NCI-H526 treated with DMSO at 0.1 percent for 48 hours (cell line): ENCODE measurements at places on chromosomes 4 and X.

DNA sequence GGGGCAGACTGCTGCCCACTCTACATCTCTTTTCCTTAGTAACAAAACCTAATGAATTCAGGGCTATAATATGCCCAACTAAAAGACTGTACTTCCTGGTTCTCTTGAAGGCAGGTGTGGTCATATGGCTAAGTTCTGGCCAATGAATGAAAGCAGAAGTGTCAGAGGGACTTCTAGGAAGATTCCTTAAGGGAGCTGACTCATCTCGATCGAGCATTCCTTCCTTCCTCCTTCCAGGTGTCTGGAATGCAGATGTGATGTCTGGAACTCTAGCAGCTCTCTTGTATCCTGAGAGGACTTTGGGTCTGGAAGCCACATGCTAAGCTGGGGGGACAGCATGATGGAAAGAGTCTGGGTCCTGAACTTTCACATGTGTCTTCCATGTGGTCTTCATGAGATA lies 116.2 kb upstream of the STX18 start:
- no peak for DNase-seq

- DNase-seq: no peak
Measured at GRCh38 chr4:95469617-95470016, 79.2 kb downstream of the UNC5C start.

DNA sequence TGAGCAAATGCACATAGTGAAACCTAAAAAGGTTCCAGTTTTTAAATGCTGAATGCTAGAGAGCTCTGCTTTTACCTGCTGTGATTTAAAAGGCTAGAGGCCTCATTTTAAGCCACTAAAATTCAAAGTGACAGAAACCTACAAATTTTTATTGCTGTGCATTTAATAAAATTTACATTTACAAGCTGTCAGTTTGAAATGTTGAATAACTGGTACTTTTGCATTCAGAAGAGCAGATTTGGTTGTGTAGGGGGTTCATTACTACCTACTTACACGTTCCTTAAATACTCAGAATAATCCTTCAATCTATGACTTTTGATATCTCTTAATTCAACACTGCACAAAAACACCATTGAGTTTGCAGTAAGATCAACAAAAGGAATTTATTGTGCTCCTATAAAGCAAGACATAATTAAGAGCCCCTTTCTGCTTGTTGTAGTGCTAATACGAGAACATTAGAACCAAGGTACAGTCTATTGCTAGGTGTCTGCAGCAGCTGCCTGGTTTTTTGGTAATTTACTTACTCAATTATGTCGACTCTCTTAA lies 27.9 kb downstream of the NKX3-2 start:
- no peak for DNase-seq

DNA sequence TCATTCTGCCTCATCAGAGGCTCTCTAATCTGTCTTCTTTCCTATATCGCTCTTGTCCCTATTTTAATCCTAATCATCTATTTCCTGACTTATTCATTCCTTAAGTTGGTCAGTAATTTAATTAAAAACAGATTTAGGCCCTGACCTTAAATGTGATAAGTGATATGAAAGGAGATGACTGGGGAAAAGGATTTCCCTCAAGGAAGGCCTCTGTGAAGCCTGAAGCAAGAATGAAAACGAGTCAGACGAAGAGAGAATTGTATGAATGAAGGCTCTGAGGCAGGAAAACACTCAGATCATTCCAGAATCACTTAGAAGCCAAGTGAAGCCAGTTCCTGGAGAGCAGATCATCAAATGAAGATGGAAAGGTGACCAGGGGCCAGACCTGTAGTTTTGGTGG lies 22.1 kb downstream of the PKD2 start:
- no peak for DNase-seq

- DNase-seq: no peak
Measured at GRCh38 chr4:76252271-76252653, 741 bp downstream of the FAM47E start.

- no peak for DNase-seq
Measured at GRCh38 chr4:13534344-13535063, 9.8 kb downstream of the NKX3-2 start.

DNA sequence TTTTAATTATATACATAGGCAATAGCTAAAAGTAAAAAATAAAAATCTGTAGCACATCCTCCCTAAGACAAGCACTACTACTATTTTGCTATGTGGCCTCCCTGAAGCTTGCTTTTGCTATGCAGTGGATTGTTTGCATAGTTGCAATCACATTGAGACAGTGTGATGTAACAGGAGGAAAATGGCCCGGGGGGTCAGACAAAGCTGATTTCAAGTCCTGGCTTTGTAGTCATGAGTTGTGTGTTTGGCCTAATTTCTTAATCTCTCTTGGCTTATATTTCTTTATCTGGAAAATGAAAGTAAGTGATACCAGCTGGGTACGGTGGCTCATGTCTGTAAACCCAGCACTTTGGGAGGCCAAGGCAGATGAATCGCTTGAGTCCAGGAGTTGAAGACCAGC lies 166.6 kb downstream of the LHFPL1 start:
- no peak for DNase-seq

DNA sequence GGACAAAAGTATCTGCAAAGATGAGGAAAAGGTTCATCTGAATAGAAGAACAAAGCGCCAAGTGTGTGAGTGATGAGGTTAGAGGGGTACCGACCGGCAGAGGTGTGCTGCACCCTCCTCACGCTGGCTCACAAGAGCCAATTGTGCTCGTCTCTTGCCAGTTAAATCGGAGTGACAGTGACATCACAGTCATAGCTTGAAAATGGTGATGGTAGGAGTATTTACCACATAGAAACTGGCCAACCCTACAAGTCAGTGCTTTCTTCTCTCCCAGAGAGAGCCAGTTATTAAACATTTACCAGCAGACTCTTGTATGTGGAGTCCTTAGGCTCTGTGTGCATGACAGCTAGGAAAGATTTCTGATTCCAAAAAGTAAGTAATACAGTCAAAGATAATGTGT lies 32.4 kb downstream of the CLDN22 start:
- no peak for DNase-seq
